ENCODE measurements at places on chromosomes 1 and 21.

DNA sequence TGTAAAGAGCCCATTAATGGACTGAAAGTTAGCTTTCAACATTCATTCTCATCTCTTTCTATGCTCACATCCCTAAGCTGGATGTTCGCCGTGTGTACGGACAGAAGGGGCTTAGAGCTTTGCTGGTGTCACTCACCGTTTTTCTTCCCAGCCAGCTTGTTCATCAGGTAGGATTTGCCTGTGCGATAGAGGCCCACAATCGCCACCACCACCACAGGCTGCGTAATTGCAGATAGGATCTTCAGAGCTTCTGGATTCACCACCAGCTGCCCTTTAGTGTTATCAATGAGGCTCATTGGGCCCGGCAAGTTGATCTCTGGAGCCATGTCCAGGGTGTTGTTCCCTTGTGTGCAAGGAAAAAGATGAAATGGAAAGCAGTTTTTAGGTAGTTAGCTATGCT, 4.3 kb downstream of the GBP2 start:
- no peak for DNase-seq

- DNase-seq: no peak
Observed at GRCh38 chr1:38929476-38929875, 12.2 kb downstream of the RHBDL2 start.

DNA sequence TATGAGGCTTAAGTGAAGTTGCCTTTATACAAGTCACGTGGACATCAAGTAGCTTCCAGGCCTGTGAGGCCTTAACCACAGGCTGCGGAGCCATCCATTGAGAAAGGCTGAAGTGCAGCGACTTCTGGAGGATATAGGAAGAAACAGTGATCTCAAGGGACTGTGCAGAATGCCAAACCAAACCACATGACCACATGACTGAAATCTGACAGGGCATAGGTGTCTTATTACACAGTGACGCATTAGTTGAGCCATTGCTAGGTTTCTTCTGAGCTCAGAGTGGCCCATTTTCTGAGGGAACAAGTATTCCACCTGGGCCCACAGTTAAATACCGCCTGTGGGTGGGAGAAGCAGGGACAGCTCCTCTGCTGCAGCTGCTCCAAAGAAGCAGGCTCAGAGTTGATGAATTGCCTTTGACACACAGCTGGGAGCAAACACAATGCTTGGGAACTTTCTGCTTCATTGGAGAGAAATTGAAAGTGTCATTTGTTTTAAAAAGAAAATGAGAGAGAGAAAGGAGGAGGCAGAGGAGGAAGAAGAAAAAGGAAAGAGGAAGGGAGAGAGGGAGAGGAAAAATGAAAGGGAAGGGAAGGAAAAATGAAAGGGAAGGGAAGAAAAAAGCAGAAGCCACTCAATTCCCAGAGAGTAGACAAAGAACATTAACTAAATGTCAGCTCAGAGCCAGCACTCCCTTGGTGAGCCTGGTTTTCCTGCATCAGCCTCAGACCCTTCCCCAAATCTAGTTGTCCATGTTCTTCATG, 94.4 kb downstream of the COLGALT2 start:
- DNase-seq: no peak

DNA sequence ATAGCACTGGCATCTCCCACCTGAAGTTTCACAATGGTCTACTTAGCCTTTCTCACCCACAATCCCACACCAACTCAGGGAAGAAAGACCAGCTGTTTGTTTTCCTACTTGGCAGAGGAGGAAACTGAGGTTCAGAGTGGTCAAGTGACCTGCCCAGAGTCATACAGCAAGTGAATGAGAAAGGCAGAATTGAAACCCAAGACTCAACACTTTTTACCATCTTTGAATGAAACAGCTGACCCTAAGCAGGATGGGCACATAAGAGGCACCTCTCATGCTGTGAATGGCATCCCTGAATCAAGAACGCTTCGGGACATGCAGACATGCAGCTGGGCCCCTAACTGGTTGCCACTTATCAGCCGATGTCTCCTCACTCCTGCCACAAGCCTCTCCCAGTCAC, 193.8 kb downstream of the HIVEP3 start:
- DNase-seq: no peak

DNA sequence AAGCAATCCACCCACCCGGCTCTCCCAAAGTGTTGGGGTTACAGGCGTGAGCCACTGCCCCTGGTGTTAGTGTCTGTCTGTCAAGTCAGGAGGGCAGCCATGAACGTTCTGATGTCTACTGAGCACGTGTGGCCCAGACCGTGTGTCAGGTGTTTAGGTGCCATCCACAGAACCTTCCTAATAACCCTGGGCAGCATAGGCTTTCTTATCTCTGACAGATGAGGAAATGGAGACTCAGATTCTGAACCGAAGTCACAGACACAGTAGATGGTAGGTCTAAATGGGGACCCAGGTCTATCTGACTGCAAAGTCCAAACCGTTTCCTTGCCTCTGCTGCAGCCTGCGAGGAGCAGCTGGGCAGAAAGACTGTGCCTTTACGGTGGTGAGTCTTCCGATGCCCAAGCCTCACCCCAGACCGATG, 622 bp upstream of the IL6R start:
- DNase-seq: no peak

DNA sequence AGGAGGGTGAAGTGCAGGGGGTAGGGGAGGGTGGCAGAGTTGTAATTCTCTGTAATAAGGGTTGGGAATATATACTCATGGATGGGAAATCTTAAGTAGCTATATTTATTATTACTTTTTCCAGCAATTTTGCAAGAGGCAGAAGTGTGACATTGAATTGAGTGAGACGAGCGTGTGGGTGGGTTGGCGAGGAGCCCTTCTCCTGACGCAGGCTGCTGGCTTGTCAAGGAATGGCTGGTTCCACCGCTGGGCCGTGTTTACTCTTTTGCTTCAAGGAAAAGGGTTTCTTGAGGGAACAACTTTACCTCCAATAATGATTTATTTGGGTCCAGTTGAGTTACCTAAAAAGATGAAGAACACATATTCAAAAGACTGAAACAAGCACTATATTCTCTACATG, 17.9 kb upstream of the DMRTA2 start:
- no peak for DNase-seq

- DNase-seq: no peak
Observed at GRCh38 chr1:5317391-5317790, 663.0 kb downstream of the AJAP1 start.

- DNase-seq: no peak
Observed at GRCh38 chr1:184152434-184152898, 100.9 kb downstream of the TSEN15 start.

- no peak for DNase-seq
Observed at GRCh38 chr1:201538612-201539551, at the start of gene NAV1. TSS of gene NAV1 (plus strand) at chr1:201539127. CDS start at chr1:201622885, 83,758 bp downstream.

DNA sequence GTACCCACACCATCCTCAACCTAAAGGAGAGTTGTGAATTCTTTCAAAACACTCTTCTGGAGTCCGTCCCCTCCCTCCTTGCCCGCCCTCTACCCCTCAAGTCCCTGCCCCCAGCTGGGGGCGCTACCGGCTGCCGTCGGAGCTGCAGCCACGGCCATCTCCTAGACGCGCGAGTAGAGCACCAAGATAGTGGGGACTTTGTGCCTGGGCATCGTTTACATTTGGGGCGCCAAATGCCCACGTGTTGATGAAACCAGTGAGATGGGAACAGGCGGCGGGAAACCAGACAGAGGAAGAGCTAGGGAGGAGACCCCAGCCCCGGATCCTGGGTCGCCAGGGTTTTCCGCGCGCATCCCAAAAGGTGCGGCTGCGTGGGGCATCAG, 638 bp upstream of the OLIG2 start:
- DNase-seq: no peak
